ENCODE measurements at places on chromosomes 7 and 10. TPM values are rescaled to one million over a fixed set of nuclear protein-coding genes. Genes with fewer than 3 reads are reported as not detected.

- no peak for DNase-seq
Observed at GRCh38 chr10:2836921-2837662, 230.3 kb upstream of the PFKP start.

DNA sequence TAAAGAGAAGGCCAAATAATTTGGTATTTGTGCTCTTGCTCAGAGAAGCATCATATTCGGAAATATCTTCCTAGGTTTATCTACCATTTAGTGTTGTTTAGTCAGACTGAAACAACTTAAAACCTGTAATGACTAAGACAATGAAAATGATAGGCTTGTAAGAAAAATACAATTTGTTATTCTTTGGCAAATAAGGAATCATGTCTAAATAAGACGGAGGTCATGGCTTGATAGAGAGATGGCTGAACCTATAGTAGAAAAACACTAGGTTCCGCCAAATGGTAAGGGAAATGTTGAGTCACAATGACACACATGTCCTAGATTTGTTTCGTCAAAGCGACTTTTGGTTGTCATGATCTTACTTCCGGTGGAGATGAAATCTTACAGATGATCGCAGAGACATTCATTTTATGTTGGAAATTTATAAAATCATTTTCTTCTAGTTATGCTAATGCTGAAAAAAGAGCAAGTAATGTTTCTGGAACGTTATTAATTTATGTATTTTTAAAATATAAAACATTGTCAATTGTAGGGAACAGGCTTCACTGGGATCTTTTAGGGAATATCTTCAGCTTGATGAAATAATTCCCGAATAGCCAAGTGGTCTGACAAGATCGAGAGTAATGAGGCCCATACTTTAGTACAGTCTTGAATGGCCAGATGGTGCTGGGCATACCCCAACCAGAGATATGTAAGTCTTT is 1.0 kb downstream of the SRGN start:
- no peak for DNase-seq

- DNase-seq: peak; percentile 68
Observed at GRCh38 chr10:130179640-130180039, 43.4 kb downstream of the GLRX3 start.

- no peak for DNase-seq
Observed at GRCh38 chr7:54705436-54705835, 53.6 kb downstream of the SEC61G start.

- no peak for DNase-seq
Observed at GRCh38 chr7:112721366-112721765, 68.8 kb downstream of the TMEM168 start.

DNA sequence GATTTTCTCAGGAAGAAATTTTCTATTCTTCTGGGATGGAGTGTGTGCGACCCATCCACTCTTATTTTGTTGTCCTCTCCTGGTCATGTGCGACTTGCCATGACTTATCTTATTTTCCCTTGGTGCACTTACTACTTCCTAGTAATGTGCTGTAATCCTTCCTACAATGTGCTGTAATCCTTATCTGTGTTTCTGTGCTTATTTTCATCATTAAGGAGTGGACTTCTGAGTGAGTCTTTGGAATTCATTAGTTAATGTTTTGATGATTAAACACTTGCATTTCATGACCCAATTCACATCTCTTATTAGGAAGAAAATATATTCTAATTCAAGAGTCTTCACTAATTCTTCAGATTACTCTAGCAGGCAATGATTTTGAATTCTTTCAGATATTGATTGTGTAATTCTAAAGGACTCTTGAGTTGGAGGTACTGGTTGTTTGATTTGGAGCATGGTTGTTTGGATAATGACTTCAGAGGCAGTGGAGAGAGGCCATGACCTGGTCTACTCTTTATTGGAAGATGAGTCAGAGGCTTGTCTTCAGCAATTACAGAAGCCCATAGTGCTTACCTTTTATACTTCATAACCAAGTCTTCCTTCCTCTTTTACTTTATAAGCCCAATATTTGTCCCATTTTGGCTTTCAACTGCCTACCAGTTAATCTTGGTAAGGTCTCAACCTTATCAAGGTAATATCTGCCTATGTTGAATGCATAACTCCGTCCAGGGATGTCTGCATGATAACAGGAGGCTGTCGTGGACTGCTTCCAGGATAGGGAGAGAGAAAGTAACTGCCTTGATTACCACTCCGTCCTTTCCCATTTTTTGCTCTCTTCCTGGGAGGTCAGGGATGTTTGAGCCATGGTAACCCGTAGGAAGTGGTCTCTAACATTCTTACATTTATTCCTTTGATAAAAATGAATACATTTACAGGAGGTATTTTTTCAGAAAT is 278.3 kb upstream of the SP8 start:
- DNase-seq: no peak

DNA sequence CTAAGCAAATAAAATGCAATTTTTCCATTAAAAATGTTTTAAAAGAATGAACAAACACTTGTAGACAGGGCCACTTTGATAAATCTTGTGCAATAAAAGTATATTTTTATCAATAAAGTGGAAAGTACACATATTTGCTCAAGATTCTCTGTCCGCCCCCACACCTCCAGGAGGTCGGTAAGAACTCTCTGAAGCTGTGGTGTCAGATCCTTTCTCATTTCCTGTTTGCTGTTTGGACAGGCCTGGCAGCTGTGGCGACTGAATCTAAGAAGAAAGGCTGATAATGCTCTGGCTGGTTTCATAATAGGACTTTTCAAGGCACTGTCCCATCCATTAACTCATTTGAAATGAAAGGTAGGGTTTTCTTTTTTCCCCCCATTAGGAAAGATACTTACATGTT is 15.3 kb upstream of the ASB4 start:
- DNase-seq: no peak

DNA sequence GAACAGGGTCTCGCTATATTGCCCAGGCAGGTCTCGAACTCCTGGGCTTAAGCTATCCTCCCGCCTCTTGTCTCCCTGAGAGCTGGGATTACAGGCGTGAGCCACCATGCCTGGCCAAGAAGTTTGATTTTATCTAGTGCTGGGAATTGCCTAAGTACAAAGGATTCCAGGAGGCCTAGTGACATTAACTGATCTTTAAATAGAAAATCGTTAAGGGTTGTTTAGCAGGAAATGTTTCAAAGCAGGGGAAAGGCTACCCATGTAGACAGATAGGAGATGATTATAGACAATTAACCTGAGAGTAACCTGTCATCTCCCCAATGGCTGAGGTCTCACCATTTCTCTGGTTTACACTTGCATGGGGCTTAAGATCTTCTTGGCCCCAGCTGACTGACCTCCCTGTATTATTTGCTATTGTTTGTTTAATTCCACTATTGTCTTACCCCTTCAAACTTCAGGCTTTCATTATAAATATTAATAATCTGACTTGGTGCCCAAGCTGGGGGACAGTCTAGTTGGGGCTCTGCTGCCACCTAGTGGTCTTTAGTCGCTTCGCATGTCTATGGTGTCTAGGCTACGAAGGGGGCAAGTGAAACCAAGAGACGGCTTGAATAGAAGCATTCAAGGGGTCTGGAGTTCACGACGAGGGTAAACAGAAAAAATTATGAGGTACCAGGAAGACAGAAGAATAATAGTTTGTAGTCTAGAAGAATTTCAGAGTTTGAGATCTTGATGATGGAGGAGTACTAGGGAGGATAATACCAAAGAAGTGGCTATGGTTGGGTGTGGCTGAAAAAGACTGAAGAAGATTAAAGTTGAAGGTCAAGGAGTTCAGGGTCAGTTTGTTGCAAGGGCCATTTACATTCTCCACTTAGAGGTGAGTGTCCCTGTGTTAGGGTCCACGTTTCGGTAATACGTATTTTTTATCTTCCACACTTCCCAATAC is 40.4 kb upstream of the BPGM start:
- DNase-seq: peak; percentile 62

- DNase-seq: no peak
Observed at GRCh38 chr7:118233799-118234198, 9.3 kb downstream of the ANKRD7 start.

GRCh38 chr10:71462062-71462935 is 65.6 kb downstream of the CDH23 start:
- DNase-seq: no peak

GRCh38 chr7:158228986-158229385 is 358.6 kb downstream of the PTPRN2 start:
- no peak for DNase-seq

DNA sequence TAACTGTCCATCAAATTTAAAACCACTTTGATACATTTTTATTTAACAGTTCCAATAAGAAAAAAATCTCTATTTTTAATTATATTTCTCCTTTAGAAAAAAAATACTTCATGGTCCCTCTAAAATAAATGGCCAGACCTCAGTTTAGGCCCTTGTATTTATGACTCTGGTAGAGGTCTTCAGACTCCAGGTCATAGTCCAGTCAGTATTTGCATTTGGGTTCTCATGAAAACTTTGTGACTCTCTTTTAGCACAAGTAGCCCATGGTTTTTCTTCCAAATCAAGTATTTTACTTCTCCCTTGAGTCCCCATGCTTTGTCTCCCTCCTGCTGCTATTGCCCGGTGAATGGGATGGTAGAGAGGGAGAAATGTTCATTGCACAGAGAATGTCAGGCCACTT is 5.5 kb upstream of the SEMA4G start:
- no peak for DNase-seq

GRCh38 chr10:88090568-88091214 is 227.3 kb downstream of the PTEN start:
- DNase-seq: no peak

- DNase-seq: peak; percentile 46
Observed at GRCh38 chr7:92682903-92683539, 92.8 kb upstream of the FAM133B start.

GRCh38 chr10:6716516-6716915 is 136.4 kb upstream of the PRKCQ start:
- DNase-seq: no peak

DNA sequence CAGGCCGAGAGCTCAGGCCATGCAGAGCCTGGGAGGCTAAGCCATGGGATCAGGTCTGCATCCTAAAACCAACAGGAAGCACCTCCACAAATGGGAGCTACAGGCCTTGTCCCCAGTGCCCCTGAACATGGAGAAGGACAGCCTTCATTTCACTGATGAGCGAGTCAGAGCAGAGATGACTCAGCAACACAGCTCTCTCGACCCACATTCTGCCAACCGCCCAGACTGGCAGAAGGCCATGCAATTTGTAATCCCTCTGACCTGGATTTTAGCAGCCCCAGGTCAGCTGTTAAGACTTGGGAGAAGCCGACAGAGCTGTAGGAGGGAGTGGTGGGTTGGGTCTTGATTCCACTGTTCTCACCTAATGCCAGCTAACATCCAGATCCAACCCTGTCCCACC is 25.5 kb downstream of the VOPP1 start:
- no peak for DNase-seq

DNA sequence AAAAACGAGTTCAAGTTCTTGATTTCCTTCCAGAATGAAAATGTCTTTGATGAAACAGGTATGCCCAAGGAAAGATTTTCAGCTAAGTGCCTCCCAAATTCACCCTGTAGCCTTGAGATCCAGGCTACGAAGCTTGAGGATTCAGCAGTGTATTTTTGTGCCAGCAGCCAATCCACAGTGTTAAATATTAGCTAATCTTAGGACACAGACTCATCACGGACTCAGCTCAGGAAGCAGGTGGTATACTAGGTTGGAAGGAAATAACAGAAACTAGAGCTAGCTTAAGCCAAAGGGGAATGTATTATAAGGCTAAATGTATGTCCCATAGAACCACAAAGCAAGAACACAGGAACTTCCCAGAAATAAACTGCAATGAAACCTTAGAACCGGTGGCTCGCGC is 151.0 kb upstream of the PRSS1 start:
- no peak for DNase-seq

GRCh38 chr10:11715815-11716494 is 26.2 kb upstream of the ECHDC3 start:
- no peak for DNase-seq

DNA sequence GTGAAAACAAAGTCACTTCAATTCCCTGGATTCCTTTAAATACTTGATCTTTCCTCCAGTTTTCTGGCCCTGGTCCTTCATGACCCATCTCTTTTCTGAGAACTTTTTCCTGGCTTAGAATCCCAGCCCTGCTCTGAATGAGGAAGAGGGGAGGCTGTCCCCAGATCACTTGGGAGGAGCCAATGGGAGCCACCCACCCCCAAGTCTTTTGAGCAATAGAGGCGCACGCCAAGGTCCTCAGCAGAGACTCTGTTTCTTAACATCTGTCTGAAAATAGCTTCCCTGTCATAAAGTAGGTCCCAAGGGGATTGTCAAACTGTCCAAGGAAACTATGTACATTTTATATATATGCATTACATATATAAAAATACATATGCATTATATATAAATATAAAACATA is 126.8 kb downstream of the ADRA2A start:
- no peak for DNase-seq

DNA sequence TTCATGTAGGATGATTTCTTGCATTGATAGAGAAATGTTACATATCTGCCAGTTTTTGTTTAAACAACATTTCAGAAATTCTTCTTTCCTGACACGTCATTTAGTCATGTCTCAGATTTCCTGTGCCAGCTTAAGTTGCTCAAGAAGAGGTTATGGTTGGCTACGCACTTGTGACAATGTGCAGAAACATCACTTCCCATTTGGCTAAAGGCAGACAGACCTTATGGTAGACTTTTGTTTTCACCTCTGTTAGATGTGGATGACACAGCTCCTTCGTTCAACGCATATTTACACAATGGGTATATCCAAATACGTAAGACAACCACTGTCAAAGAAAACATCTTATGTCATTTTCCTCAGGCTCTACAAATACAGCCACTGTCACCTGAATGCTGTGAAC is 125.8 kb downstream of the DOCK4 start:
- DNase-seq: peak; percentile 63

- DNase-seq: no peak
Observed at GRCh38 chr10:23364378-23364777, 19.8 kb upstream of the C10orf67 start.

GRCh38 chr10:130339091-130339490 is 202.9 kb downstream of the GLRX3 start:
- no peak for DNase-seq

DNA sequence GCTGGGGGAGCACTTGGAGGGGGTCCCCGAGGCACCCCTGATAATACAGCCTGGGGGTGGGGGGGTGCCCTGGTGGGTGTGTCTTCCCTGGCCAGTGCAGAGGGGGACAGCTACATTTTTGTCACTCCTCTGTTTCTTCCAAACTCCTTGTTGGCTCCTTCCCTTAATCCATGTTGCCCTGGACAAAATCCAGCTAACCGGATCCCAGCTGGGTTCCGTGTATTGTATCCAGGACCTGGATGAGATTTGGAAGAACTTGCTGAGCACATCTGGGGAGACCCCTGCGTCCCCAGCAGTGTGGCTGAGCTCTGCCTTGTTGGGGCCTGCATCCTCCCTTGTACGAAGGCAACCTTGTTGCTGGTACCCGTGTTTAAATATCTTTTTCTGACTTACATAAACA is 86.8 kb upstream of the BTBD16 start:
- DNase-seq: no peak

- no peak for DNase-seq
Observed at GRCh38 chr10:99370993-99371392, 41.8 kb downstream of the CNNM1 start.

GRCh38 chr7:44149571-44150465 is 8.7 kb upstream of the MYL7 start:
- peak; percentile 7 for DNase-seq

Gene CALCR
- polyA plus RNA-seq: not detected

Gene VPS37D
- 6.7 TPM for polyA plus RNA-seq

Gene TRUB1
- polyA plus RNA-seq: 28.7 TPM

Gene FAM204A
- 78.9 TPM for polyA plus RNA-seq

Gene RNF32
- 4.0 TPM for polyA plus RNA-seq

Gene SLIT1
- polyA plus RNA-seq: 5.8 TPM

Gene EBF3
- 1.6 TPM for polyA plus RNA-seq

Gene UNC5B
- 20.0 TPM for polyA plus RNA-seq

Gene AASS
- 61.7 TPM for polyA plus RNA-seq

Gene NACAD
- polyA plus RNA-seq: 10.3 TPM

Gene MKI67
- polyA plus RNA-seq: 96.8 TPM

Gene GIMAP7
- polyA plus RNA-seq: 30.0 TPM

Gene LRRC61
- 19.7 TPM for polyA plus RNA-seq

Gene MMD2
- not detected for polyA plus RNA-seq

Data from right lung (tissue), 10 donors.